ENCODE measurements at places on chromosomes 4 and X. TPM values are rescaled to one million over a fixed set of nuclear protein-coding genes. Genes with fewer than 3 reads are reported as not detected.

DNA sequence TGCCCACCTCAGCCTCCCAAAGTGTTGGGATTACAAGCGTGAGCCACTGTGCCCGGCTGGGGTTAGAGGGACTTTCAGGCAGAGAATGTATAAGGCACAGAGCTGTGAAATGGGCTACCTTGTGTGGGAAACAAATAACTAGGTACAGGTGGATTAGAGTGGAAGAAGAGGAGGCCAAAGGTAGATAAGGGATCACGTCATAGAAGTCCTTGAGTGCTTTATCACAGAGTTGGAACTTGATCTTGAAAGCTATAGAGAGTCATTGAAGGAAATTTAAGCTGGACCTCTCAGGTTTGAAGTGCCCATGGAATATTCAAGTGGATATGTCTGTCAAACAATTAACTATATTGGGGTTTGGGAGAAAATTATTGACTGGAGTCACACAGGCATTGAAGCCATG lies 8.4 kb downstream of the N4BP2 start:
- no peak for DNase-seq

- DNase-seq = no peak
Observed at GRCh38 chrX:122790376-122791095, 393.5 kb upstream of the GRIA3 start.

Gene SERPINA7
- total RNA-seq = not detected

Gene ADH6
- not detected for total RNA-seq

DNA sequence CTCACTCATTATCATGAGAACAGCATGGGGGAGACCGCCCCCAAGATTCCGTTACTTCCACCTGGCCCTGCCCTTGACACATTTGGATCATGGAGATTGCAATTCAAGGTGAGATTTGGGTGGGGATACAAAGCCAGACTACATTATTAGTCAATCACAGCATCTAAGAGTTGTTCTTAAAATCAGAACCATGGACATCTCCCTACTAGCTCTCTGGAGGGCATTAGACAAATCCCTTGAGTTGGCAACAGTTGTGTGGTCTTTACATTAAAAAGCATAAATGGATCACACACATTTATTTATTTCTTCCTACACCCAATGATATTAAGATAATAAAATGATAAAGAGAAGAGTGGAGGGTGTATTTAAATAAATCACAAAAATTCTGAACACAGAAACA lies 262.8 kb upstream of the VCX start:
- no peak for DNase-seq

Gene BMP3
- total RNA-seq = not detected

DNA sequence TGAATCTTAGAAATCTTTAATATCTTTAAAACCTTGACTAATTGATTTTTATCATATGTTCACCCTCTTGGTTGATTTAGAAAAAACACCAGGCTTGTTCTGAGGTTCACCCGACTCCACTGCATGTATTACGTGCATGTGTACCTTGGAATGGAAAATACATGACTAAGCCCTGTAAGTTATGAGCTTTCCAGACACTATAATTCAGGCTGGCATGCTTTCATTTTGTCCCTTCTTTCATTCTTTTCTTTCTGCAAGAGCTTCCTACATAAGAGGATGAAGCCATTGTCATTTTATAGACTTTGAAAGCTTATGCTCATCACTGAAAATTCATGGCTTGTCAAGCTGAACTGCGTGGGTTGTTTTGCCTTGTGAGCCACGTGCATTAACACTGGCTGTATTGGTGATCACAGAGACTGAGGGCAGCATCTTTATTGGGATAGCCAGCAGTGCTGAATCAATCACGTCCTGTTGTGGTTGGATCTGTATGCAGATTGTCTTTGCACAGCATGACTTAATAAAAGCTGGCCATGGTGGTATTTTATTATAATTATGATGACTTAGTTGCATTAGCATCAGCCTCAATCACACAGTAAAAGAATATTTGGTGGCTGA lies 141.9 kb downstream of the SLIT2 start:
- no peak for DNase-seq

Gene RRH
- not detected for total RNA-seq

GRCh38 chrX:142095651-142096245 lies 109.3 kb downstream of the MAGEC2 start:
- DNase-seq = no peak

Gene P2RY10
- total RNA-seq = not detected

GRCh38 chr4:182147391-182147790 lies 95.8 kb upstream of the TENM3 start:
- no peak for DNase-seq

Gene TIMP1
- total RNA-seq = 72.5 TPM

DNA sequence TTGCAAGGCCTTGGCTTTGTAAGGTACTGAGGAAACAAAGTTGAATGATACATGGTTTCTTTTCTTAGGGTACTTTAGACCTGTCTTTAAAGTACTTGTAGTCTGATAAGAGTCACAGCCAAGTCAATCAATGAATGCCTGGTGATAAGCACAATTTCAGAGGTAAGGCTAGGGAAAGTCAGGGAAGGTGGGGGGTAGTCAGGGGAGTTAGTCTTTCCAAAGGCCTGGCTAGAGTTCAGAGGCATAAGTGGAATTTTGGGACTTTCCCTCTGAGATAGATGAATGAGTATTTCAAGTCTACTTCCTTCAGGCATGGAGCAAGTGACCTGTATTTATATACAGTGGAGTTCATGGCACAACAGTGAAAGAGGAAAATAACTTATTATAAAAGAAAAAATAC lies 78.3 kb downstream of the SLC4A4 start:
- DNase-seq = no peak

Gene MAGEA6
- not detected for total RNA-seq

Gene RAP2C
- total RNA-seq = 52.7 TPM

DNA sequence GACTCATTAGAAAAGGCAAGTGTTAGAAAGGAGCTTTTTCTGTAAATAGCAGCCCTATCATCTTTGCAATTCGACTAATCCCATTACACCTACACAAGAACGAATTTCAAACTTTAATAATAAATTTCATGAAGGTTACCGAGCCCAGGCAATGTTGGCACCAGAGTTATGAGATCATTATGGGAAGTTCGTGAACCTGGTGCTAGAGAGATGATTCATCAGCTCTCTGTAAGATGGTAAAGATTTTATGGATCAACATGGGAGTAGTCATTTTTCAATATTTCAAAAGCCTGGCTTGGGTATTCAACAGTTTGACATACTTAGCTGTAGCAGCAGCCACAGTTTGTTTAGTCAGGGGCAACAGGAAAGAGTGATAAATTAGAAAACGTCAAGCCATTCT lies 35.8 kb downstream of the AMELX start:
- DNase-seq = no peak

- DNase-seq = no peak
Observed at GRCh38 chrX:38570396-38570795, 9.1 kb downstream of the TSPAN7 start.

DNA sequence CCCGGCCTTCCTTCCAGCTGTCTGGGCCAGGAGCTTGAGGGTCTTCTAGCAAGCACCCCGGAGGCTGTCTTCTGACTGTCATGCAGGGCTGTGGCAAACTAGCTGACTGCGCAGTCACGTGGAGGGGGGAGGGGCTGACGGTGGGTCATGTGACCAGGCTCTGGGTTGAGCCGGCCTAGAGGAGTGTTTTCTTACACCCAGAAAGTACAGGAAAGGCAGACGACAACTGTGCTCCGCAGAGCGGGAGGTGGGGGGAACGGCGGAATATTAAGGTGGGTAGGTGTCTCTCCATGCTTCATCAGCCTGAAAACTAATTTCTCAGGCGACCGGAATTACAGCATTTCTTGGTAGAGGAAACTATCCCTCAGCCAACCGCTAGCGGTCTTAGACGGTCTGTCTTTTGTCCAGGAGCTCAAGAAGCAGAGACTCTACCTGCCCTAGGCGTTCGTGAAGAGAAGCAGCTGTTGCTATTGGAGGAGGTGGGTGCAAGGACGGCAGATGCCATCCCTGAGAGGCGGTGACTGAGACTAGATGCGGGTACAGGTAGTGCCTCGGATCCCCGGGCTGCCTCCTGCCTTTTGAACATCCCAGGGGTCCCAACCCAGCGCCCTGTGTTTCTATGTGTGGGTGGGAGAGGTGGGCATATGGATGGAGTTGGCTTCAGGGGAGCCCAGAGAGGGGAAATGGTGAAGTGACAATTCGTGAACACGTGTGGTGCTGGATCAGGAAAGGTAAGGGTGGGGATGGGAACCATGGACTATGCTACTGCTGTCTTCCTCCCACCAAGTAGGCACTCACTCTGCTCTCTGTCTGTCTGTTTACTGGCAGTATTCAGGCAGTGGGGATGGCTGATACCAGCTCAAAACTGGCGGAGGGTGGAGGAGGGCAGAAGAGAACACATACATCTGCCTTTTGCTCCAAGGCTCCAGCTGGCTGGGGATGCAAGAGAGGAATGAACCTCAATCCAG lies 8.8 kb downstream of the GPRASP1 start:
- DNase-seq = peak; percentile 81

Gene AREG
- total RNA-seq = 0.24 TPM

DNA sequence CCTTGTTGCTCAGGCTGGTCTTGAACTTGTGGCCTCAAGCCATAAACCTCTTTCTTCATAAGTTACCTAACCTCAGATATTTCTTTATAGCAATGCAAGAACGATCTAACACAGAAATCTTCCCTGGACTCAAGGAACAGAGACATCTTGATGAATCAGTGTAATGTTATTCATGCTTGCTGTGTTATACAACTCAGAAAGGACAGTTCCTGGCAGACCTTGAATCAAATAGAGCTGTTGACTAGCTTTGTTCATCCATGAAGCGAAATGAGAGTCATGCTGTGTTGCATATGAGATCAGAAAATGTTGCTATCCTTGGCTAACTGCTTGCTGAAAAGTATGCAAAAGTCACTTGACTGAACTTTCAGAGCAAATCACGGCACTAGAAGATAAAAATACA lies 72.6 kb upstream of the ARHGAP24 start:
- no peak for DNase-seq

DNA sequence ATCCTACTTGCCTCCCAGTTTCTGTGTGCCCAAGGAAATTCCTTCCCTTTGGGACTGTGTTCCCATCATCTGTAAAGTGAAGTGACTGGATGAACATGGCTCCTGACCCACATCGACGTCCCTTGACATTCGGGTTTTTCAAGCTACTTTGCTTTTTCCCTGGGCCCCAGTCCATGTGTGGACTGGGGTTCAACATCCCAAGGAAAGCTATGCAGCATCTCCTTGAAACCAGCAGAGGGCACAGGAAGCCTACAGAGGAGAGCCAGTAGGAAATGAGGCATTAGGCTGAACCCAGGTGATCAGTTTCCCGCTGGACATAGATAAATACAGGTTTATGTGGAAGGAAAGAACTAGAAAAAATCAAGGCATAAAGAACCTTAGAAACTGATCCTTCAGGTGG lies 145.1 kb upstream of the ARHGEF9 start:
- DNase-seq = peak; percentile 41

GRCh38 chrX:15929194-15929593 lies 74.6 kb upstream of the AP1S2 start:
- no peak for DNase-seq

- DNase-seq = no peak
Observed at GRCh38 chr4:22719218-22719617, 26.5 kb downstream of the GBA3 start.

Gene FOXR2
- total RNA-seq = not detected

Gene FRMD7
- not detected for total RNA-seq

- no peak for DNase-seq
Observed at GRCh38 chr4:13980317-13981310, 353.1 kb upstream of the BOD1L1 start.

Gene PLAC8
- 0.90 TPM for total RNA-seq

DNA sequence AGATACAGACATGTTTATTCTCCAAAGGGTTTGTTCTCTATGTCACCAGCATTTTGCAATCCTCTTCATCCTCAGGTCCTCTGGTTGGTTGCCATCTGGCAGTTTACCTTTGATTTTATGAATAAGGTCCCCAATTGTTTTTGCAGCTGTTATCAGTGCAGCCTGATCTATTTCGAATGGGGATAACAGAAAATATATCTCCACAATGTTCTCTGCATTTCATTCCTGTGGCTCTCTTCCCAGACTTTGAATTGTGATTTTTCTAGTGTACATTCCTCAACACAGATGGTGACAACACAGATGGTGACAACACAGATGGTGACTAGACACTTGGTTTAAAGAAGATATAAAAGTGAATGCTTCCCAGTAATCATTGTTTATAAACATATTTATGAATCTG lies 74.1 kb downstream of the FBXO8 start:
- no peak for DNase-seq

DNA sequence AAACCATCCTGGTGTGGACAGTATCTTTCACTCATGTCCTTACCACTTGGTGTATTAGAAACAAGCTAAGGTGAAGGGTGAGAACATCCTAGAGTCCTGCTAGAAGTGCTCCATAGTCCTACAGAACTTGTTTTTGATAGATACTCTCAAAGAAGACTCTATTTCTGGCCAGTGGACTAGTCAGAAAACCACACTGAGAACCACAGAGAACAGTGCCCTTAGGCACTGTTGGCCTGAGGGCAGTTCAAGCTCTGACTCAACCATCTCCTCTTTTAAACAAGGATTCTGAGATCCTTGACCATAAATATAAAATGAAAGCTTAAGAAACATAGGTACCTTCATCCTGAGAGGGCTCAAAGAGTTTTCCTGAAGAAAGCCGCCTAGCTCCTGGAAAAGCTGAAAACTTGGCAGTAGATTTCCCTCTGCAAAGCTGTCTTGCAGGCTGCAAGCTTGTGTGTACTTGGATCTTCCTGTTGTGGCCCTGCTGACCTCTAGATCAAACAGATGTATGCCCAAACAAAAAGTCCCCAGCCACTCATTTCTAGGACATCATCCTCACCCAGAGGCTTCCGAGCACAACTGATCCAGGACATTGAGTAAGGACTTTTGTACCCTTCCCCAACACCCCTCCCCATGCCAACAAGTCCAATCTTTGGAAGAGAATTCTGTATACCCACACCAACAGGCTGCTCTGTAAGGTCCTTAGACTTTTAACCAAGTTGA lies 111.6 kb upstream of the CXCL13 start:
- DNase-seq = no peak

GRCh38 chr4:2069161-2069971 lies 10.2 kb downstream of the NAT8L start:
- no peak for DNase-seq

DNA sequence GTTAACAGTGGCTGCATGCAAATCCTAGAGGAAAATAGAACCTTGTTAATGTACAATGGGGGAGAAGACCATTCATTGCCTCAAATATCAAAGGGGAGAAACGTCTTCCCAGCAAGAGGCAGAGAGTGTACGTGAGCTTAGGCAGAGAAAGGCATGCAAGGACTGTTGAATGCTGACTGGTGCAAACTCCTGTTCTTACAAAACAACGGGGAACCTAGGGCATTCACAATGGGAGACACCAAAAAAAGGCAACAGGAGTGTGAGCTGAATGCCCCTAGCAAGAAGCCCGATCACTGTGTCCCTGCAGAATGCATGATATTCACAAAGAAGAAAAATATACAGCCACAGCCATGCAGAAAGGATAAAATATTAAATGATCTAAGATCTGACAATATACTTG lies 184.9 kb downstream of the NSUN7 start:
- no peak for DNase-seq

Gene MAGIX
- 1.3 TPM for total RNA-seq

GRCh38 chr4:138007572-138007971 lies 234.6 kb downstream of the SLC7A11 start:
- no peak for DNase-seq

GRCh38 chrX:152932598-152933175 lies 34.8 kb downstream of the ZNF185 start:
- no peak for DNase-seq

GRCh38 chrX:30060718-30061117 lies 154.6 kb upstream of the MAGEB2 start:
- DNase-seq = no peak

Gene NXF2B
- not detected for total RNA-seq

GRCh38 chrX:53595266-53595810 lies 91.2 kb downstream of the HUWE1 start:
- DNase-seq = no peak
